Esophagus squamous epithelium (tissue), 5 donors: ENCODE measurements at places on chromosomes 11 and 22. TPM values are rescaled to one million over a fixed set of nuclear protein-coding genes. Genes with fewer than 3 reads are reported as not detected.

DNA sequence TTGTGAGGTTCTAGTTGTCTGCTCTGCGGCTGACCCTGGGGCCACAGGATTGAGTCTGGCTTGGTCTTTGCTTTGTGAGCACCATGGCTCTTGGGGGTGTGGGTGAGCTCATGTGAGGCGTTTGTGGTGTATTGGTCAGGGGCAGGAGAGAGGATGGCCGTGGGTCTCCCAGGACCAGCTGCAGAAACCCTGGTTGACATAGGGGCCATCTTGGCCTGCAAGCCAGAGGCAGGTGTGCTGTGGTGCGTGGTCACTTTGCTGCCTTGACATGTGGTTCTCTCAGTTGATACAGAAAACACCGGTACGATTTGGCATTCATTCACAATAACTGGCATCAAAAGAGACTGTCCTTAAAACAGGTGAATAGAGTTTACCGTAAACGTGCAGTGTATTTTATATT is 11.3 kb downstream of the PHRF1 start:
- no peak for DNase-seq

DNA sequence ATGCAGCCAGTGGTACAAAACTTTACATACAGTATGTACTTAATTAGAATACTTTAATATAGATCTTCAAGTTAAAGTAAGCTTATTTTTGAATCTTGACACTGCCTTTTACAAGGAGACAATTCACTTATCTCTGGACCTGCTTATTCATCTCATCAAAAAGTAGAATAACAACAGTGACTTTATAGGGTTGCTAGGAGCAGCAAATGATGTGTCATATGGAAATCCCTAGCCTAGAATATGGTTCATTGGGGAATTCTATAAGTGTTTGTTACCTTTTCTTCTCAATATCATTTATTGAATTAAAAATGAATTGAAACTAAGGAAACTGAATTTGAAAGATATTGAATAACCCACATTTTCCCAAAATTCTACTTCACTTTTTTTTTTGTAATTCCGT is 45.0 kb upstream of the FIBIN start:
- no peak for DNase-seq

DNA sequence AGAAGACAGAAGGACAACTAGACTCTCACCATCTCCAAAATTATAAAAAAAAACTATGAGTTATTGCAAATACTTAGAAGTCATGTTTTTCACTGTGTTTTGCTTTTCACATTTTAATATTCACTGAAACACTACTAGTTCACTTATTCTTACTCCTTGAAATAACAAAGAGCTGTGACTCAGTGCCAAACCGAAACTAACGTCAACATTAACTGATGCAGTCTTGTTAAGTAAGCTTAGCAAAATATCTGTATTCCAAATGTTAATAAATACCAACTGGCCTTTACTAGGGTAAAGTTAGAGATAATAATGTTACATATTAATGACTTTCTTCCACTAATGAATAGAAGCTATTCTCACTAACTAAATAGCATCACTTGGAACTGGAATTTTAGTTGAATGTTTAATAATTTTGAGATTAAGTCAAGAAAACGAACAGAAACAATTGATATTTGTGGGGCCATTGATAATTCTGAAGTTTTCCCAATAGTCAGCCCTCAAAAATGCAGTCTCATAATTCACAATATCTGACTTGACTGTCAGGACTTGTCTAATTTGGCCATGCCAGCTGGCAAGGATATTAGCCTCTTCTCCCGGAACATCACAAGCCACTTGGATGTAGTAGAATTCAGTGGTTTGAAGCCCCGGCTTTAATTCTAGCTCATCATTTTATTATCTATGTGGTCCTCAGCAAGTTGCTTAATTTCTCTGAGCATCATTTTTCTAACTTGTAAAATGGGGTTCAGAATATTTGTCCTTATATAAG is 230.1 kb upstream of the DDI1 start:
- no peak for DNase-seq

DNA sequence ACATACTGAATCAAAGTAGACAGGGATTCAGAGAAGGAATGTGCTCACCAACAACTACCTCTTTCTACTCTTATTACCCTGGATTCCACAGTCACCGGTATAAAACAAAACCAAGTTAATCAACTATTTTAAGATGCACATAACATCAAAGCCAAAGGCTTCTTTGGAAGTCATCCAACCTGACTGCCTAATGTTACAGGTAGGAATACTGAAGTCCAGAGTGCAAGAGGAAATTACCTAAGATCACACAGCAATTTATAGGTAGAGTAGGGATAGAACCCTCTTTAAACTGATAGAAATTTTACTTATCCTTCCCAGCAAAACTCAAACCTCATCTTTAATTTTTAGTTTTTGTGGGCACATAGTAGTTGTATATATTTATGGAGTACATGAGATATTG is 76.3 kb downstream of the PAK1 start:
- no peak for DNase-seq

GRCh38 chr11:18285841-18286240 is 19.8 kb downstream of the SAA1 start:
- no peak for DNase-seq

DNA sequence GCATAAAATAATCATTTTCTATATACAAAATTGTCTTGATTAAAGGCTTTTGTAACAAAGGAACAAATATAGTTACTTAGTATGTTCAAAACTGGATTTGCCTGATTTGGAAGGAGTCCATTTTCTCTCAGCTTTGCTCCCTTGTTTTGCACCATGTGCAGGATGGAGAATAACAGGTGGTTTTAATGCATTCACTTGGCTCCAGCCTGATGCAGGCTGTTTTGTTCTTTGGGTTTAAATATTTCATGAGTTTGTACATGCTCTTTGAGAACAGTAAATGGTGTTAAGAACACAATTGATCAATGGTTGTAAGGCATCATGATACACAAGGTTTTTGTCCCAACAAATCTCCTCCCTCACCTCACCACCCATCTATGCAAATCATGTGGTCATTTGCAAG is 886.9 kb upstream of the CCDC90B start:
- no peak for DNase-seq

DNA sequence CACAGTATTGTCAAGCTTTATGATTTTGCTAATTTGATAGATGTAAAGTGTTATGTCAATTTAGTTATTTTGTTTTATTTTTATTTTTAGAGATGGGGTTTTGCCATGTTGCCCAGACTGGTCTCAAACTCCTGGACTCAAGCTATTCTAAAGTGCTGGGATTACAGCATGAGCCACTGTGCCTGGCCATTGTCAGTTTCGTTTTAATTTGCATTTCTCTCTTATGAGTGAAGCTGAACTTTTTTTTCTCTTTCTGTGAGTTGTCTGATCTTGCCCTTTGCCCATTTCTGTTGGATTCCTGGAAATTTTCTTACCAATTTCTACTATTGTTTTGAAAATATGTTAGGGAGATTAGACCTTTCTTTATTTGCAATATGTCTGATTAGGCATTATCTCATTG is 15.5 kb downstream of the NEU3 start:
- no peak for DNase-seq

DNA sequence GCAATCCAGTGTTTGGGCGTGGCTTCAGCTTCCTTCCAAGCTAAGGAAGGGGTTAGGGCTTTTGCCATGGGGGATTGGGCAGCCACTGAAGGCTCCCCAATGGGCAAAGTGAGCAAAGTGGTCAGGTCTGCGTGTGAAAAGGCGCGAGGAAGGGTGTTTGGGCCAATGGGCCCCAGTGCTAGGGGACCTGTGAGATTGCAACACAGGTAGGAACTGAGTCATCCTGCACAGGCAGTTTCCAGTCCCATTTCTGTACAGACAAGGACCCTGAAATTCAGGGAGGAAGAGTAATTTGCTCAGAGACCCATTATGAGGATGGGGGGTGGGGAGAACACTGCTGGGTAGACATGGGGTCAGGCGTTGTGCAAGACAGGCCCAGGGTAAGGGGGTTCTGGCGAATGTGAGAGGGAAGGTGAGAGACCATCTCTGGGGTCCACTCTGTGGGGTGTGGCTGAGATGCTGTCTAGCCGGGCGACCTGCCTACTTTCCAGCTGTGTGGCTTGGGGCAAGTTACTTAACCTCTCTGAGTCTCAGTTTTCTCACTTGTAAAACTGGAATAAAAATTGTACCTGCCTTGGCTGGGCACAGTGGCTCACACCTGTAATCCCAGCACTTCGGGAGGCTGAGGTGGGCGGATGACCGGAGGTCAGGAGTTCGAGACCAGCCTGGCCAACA is 7.3 kb downstream of the CCDC88B start:
- DNase-seq, result no peak

- no peak for DNase-seq
These were observed 57.2 kb downstream of the GRIK4 start for GRCh38 chr11:120568572-120569307.

The NXPE1 gene
- total RNA-seq, result not detected

The GLYAT gene
- total RNA-seq, result not detected

The OR5T1 gene
- total RNA-seq, result not detected

The ROM1 gene
- total RNA-seq, result 5.5 TPM
